ENCODE measurements at places on chromosomes 16 and 17.

DNA sequence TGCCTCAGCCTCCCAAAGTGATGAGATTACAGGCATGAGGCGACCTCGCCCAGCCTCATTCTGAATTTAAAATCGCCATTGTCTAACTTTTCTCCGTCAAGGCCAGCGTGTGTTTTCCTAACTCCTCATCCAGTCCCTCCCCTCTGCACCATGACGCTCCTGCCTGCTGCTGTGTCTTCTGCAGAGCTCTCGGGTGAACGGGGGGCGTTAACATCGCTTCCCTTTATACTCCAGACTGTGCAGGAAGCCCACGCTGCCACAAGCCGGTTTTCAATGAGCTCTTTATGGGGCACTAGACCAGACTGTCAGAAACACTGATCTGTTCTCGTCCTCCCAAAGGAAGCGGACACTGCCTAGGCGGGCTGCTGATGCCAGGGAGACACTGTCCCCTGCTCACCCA is 13.2 kb downstream of the AANAT start:
- no peak for DNase-seq

DNA sequence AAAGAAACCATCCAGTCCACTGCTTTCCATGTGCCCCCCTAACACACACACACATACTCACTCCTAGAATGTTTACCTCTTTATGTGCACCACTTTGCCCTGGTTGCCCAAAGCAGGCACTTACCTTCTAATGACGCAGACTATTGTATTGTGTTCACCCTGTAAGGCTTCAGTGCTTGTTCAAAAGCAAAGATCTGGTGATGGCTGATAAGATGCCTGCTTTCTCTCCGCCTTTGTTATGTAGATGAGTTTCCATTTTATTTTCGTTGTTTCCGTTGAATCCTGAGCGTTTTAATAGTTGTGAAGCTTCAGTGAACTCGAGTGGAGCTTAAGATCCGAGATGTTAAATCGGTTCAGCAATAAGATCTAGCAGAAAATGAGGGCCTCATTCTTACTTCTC is 452.7 kb downstream of the TMEM114 start:
- DNase-seq: no peak

- DNase-seq: no peak
Measured at GRCh38 chr16:25868106-25868505, 176.3 kb downstream of the HS3ST4 start.

DNA sequence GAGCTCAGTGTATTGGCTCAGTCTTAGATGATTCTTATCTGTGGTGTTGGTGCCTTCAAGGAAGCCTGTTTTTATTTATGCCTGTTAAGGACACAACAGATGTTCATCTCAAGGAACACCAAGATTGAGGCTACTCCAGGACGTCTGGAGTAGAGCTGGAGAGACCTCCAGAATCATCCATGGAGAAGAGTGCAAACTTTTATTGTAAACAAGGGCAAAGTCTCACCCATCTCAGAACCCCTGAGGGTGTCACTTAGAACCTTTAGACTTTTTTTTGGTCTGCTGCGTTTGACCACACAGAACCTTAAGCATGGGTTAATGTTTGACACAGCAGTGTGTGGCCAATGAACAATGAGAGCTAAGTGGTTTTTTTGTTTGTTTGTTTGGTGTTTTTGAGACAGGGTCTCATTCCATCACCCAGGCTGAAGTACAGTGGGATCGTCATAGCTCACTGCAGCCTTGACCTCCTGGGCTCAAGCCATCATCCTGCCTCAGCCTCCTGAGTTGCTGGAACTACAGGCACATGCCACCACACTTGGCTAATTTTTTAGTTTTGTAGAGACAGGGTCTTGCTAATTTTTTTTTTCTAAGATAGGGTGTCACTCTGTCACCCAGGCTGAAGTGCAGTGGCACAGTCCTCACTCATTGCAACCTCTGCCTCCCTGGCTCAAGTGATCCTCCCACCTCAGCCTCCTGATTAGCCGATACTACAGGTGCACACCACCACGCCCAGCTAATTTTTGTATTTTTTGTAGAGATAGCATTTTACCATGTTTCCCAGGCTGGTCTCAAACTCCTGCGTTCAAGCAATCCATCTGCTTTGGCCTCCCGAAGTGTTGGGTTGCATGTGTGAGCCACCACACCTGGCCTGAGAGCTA is 16.3 kb downstream of the SLC47A1 start:
- no peak for DNase-seq

GRCh38 chr17:56744721-56745120 is 89.0 kb downstream of the C17orf67 start:
- no peak for DNase-seq

GRCh38 chr17:19014628-19015215 is 10.2 kb upstream of the FAM83G start:
- no peak for DNase-seq

DNA sequence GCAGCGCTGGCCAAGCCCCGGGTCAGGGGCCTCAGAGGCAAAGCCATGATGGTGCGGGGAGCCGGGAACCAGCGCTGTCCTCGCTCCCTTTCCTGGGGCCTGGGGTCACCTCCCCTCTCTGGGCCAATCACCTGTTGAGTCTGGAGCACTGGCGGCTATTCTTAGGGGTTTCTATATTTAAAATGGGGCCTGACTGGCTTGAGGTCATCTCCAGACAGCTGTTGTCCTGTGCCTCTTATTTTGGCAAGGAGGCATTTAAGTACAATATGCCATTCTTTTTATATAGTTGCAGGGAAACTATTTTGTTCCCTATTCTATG is at the start of gene COX6A2:
Gene COX6A2 (minus strand): TSS at position 82 of the 319 bp plus-strand sequence. CDS start 35 bp downstream, at position 47.
- no peak for DNase-seq

DNA sequence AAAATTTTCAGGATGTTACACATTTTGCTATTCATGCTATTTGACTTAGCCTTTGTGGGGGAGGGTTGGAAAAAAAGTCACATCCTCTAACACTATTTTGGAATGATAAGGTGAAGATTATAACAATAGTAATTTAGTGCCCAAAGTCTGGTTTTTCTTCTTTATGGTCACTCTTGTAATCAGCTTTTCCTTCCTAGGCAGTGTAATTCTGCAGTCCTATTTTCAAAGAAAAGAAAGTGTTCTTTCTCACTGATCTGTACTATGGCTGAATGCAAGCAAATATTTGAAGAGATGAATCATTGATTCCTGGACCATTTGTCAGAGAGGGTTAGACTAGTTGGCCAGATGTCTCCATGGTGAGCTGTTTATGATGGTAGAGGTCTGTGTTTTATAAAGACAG is 8.4 kb downstream of the RSPRY1 start:
- no peak for DNase-seq

DNA sequence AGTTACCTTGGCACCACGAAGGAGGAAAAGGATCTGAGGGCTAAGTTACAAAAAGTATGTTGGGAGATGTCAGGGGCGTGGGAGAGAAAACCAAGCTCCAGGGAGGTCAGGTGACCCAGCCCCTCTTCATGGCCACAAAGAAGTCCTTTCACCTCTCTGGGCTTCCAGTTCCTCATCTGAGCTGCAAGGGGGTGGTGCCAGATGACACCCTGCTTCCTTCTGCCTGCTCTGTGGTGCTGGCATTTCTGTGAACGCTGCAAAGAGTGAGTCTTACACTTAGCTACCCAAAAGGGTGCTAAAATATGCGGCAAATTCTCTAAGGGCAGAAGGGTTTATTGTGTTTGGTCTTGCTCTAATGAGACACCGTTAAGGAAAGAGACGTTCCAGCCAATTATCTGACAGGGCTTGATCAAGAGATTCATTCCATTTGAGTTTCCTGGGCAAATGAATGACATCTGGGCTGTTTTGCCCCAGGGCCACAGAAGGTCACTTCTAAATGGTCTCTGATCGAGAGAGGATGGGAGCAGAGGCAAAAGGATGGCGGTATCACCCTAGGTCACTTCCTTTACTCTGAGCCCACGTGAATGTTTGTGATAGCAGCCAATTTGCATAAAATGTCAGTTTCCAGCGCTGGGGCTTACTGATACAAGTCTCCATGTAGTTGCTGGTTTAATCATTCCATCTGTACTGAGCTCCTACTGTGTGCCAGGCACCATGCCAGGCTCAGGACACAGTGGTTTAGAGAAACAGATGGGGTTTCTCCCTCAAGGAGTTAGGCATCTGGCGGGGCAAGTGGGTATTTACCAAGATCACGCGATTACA is 210.2 kb downstream of the KATNIP start:
- no peak for DNase-seq
